Right renal cortex interstitium (tissue), 3 donors: ENCODE measurements at places on chromosomes 1 and 21.

GRCh38 chr1:117664314-117664713 is 58.5 kb downstream of the TENT5C start:
- DNase-seq = no peak

- no peak for DNase-seq
Measured at GRCh38 chr1:170407581-170407980, 124.4 kb upstream of the GORAB start.

DNA sequence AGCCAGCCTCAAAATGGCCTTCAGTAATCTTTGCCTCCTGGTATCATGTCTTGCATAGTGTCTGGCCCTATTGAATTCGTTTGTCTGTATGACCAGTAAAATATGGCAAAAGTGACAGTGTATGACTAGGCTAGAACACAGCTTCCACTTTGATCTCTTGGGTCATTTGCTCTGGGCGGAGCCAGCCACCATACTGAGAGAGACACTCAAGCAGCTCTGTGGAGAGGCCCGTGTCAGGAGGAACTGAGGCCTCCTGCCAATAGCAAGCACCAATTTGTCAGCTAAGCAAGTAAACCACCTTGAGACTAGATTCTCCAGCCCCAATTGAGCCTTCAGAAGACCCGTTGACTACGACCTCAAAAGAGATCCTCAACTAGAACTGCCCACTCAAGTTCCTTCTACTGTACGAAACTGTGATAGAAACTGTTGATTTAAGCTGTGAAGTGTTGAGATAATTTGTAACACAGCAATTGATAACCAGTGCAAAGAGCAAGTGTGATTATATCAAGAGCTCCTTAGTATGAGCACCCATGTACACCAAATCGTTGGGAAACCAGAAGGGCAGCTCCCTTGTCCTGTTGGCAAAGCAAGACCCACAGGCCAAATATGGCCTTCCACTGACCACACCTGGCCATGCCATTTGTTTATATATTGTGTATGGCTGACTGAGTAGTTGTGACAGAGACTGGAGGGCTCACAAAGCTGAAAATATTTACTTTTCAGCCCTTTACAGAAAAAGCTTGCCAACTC is 52.7 kb upstream of the SERBP1 start:
- no peak for DNase-seq

GRCh38 chr1:61332196-61332753 is 249.9 kb downstream of the NFIA start:
- DNase-seq = no peak

- no peak for DNase-seq
Measured at GRCh38 chr1:17216078-17216477, 11.2 kb downstream of the PADI1 start.
